Hematopoietic multipotent progenitor cell treated with erythropoietin and hydrocortisone succinate and interleukin-3 and kit ligand, for 6 days (in vitro differentiated cells): ENCODE measurements at places on chromosomes 5 and 9.

DNA sequence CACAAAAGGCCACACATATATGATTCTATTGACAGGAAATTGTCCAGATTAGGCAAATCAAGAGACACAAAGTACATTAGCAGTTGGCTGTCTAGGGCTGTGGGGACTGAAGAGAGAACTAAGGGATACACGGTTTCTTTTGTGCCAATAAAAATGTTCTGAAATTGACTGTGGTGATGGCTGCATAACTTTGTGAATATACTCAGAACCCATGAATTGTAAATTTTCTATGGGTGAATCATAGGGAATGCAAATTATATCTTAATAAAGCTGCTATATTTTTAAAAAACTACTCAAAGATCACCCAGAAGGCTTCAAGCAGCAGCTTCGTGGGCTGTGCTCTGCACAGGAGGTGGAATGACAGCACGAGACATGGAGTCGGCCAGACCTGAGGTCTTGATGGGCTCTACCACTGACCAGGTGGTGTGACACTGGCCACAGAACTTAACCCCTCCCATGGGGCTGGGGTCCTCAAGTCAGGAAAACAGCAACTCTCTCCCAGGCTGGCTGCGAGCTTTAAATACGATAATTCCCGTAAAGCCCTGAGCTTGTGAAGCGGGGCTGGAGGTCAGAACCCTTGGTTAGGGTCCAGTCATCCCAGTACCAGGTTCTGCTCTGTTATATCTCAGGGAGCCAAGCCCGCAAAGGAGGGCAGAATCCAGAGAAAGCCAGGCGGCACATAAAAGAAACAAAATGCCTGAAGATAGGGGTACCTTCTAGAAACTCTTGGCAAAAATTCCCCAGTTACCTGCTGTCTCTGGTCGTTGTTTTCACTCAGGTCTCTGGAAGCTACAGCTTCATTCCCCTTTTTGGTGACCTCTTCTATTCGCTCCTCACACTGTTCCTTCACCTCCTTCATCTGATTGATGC is 59.1 kb downstream of the GOLM1 start:
- DNase-seq: no peak

- peak; percentile 28 for DNase-seq
These were observed 51.5 kb upstream of the MEF2C start for GRCh38 chr5:88934439-88934838.

DNA sequence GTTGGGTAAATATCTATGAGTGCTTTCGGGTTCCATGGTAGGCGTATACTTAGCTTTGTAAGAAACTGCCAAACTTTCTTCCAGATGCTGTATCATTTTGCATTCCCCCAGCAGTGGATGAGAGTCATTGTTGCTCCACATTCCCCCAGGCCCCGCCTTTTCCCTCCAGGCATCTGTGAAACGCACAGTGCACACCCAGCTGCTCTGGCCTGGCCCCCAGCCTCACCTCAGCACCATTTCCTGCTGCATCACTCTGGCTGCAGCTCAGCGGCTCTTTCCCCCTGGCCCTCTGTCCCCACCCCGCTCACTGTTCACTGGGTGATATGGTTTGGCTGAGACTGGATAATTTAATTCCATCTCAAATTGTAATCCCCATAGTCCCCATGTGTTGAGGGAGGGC is 76.6 kb upstream of the SPTLC1 start:
- DNase-seq: no peak

GRCh38 chr9:37156781-37157356 is 36.5 kb downstream of the ZCCHC7 start:
- no peak for DNase-seq

- DNase-seq: no peak
These were observed 7.9 kb downstream of the TXN start for GRCh38 chr9:110248361-110248760.

- no peak for DNase-seq
These were observed 136.1 kb downstream of the MARCHF11 start for GRCh38 chr5:16043349-16043965.

GRCh38 chr5:42943931-42944631 is 96.0 kb downstream of the ANXA2R start:
- no peak for DNase-seq

- DNase-seq: no peak
These were observed 2.5 kb downstream of the RAPGEF1 start for GRCh38 chr9:131737426-131737825.

- peak; percentile 62 for DNase-seq
These were observed 1495.6 kb upstream of the CDH6 start for GRCh38 chr5:29697785-29698414.

DNA sequence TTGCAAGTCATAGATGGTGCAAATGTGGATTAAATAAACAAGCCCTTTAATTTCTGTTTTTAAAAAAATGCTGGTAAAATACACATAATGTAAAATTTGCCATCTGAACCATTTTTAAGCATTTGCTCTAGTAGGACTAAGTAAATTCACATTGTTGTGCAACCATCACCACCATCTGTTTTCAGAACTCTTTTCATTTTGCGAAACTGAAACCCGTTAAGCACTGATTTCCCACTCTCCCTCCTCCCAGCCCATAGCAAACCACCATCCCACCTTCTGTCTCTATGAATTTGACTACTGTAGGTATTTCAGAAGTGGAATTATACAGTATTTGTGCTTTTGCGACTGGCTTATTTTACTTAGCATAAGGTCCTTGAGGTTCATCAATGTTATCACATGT is 103.3 kb upstream of the CNTLN start:
- DNase-seq: no peak

DNA sequence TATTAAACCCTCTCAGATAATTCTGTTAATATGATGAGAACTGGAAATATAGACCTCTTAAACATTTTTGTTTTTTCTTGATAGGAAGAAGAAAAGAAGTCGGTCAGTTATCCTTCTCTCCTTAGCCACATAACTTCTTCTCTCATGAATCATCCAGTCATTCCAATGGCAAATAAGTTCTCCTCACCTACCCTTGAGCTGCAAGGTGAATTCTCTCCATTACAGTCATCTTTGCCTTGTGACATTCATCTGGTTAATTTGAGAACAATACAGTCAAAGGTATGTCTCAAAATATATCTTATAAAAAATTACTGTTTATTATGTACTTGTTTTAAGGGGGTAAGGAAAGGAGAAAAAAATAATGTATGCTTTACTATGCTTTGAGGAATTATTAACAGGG is 165.3 kb downstream of the MAN2A1 start:
- no peak for DNase-seq

DNA sequence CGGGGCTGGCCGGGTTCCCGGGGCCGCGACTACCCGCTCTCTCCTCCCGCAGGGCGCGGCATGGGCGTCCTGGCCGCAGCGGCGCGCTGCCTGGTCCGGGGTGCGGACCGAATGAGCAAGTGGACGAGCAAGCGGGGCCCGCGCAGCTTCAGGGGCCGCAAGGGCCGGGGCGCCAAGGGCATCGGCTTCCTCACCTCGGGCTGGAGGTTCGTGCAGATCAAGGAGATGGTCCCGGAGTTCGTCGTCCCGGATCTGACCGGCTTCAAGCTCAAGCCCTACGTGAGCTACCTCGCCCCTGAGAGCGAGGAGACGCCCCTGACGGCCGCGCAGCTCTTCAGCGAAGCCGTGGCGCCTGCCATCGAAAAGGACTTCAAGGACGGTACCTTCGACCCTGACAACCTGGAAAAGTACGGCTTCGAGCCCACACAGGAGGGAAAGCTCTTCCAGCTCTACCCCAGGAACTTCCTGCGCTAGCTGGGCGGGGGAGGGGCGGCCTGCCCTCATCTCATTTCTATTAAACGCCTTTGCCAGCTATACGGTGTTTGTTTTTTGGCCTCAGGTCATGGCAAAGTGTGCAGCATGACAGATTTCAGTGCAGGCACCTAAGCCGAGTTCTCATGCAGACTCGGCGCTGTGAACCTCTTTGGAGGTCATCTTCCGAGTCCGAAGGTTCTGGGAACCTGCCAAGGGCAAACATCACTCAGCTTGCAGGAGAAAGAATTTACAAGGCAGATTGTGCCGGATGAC is 516 bp downstream of the MRPL41 start:
- peak; percentile 65 for DNase-seq

GRCh38 chr5:4212071-4212739 is 616.6 kb downstream of the IRX1 start:
- DNase-seq: no peak

DNA sequence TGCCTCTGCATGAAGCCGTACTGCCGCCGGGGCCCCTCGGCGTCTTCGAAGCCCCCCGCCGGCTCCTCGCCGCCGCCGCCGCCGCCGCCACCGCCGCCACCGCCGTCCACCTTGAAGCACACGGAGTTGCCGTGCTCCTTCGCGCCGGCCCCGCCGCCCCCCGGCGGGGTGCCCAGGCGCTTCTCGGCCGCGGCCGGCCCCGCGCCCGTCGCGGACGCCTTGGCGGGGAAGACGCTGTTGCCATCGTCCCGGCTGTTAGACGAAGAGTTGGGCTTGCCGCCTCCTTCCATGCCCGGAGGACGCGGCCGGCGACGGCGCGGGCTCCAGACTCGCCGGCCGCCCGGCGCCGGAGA is 400 bp downstream of the HCN1 start:
- DNase-seq: no peak

- no peak for DNase-seq
These were observed 50.0 kb upstream of the LRRTM2 start for GRCh38 chr5:138925090-138925635.

DNA sequence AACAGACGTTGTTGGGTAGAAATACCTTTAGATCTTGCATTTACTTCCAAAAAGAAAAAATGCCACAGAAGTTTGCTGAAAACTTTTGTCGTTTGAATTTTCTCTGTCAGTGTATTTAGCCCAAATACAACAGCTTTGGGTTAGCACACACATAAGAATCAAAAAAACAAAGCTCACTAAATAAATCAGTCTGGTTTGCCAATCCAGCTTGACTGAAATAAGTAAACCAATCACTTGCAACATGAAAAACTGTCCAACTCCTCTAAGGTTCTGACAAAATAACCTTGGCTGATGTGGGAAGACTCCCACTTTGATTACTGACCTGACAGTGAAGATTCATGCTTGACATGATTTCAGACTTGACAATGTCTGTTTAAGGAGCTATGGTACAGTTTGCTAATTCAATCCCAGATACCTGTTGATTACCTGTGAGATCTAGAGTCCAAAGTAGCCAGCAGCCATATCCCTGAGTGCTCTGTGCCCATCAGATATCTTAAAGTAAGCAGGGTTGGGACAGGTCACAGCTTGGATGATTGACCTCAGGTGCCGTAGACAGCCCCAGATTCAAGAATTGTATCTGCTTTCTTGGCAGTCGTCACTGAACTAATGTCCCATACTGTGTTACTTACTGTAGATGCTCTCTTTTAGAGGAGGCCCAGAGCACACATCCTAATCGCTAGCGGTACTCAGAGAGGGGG is 727 bp downstream of the IGIP start:
- no peak for DNase-seq

- no peak for DNase-seq
These were observed 174.9 kb downstream of the NSG2 start for GRCh38 chr5:174220417-174220816.

DNA sequence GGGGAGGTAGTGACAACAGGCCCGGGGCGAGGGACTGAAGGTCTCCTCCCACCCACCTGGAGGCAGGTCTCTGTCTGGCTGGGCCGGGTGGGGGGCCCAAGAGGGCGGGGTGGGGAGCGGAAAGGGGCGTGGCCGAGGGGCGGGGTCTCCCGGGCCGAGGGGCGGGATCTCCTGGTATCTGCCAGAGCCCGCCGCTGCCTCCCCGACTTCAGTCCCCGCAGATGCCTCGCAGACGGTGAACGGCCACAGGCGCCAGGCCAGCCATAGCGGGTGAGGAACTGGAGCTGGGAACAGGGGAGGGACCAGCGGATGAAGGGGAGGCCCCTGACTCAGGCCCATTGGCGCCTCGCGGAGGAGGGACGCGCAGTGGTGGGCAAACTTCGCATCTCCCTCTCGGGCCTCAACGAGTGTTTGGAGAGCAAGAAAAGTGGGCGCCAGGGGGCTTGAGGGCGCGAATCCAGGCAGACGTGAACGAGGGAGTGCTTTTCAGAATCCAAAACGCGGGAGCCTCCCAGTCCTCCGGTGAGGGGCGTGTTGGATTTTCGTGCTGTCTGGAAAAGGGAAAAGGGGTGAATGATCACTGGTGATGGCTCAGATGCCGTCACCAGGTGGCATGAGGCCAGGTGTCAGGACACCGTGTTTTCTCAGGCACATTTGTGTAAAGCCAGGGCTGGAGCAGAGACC is at the start of gene ADGRD2:
TSS of gene ADGRD2 (plus strand) at position 211 of the 684 bp plus-strand sequence. CDS start 1,216 bp downstream, outside the sequence.
- peak; percentile 45 for DNase-seq

DNA sequence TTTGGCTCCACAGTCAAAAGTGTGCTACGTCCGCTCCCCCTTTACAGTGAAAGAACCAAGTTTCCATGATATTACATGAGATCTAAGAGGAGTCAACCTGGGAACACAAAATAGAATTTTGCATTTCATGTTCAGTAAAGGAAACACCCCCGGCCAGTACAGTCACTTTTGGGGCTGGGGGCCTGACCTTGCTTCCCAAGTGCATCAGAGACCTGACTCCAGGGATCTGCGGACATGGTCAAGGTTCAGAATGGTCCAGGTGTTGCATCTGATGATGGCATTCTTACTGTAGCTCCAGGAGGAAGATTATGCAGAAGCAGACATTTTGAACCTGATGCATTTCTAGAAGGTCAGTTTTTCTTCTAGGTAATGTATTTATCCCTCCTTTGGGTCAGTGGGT is 39.8 kb downstream of the AK8 start:
- no peak for DNase-seq

DNA sequence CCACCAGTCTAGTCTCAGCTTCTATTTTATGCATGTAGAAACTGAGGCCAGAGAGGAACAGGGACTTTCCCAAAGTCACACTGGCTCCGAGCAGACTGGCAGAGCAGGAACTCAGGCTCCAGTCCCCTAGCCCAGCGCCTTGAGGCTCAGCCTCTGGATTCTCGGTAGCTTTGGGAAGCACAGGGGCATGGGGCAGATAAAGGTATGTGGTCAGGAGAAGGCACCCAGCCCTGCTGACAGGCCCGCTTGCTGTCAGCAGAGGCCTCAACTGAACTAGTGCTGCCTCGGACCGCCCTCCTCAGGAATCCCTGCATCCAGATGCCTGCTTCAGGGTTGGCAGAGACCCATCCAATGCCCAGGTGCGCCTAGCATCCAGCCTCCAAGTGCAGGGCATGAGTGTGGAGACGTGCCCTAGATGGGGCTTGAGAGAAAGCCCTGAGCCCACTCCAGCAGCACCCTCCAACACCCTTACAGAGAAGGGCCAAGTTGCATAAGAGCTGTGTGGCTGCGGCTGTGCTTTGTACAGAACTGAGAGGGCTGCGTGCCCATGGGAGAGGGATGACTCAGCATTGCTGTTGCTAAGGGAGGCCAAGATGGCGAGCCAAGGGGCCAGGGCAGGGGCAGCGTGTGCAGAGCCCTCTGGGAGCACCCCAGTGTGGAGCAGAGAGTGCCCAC is 168.6 kb downstream of the MACROH2A1 start:
- peak; percentile 83 for DNase-seq

DNA sequence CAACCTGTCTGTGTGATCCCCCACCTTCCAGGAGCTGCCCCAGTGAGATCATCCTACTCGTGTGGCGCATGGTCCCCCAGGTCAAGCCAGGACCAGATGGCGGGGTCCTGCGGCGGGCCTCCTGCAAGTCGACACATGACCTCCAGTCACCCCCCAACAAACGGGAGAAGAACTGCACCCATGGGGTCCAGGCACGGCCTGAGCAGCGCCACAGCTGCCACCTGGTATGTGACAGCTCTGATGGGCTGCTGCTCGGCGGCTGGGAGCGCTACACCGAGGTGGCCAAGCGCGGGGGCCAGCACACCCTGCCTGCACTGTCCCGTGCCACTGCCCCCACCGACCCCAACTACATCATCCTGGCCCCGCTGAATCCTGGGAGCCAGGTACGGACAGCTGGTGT is 43.7 kb downstream of the RGS3 start:
- no peak for DNase-seq

GRCh38 chr5:74503-75109 is 17.4 kb upstream of the PLEKHG4B start:
- DNase-seq: no peak

GRCh38 chr9:112355427-112355897 is 22.0 kb upstream of the PTBP3 start:
- peak; percentile 49 for DNase-seq
